SK-N-SH (cell line): ENCODE measurements at places on chromosomes 3 and 15.

- no peak for DNase-seq
These were observed 19.8 kb upstream of the USP3 start for GRCh38 chr15:63484433-63485186.

- DNase-seq: no peak
These were observed 636 bp upstream of the SNRPA1 start for GRCh38 chr15:101295607-101296161.

- DNase-seq: no peak
These were observed 19.7 kb upstream of the CGNL1 start for GRCh38 chr15:57356636-57357035.

DNA sequence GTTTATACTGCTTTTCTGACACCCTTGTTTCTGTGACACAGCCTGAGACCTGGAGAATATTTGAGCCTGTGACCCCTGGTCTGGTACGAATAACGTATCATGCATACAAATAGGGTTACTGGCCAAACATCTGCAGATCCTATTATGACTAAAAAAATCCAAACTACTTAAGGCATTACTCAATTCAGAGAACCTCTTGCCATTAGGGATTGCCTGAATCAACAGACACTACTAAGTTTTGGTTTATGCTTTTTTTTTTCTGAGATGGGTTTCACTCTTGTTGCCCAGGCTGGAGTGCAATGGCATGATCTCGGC, 35.4 kb downstream of the OSBPL10 start:
- DNase-seq: no peak

DNA sequence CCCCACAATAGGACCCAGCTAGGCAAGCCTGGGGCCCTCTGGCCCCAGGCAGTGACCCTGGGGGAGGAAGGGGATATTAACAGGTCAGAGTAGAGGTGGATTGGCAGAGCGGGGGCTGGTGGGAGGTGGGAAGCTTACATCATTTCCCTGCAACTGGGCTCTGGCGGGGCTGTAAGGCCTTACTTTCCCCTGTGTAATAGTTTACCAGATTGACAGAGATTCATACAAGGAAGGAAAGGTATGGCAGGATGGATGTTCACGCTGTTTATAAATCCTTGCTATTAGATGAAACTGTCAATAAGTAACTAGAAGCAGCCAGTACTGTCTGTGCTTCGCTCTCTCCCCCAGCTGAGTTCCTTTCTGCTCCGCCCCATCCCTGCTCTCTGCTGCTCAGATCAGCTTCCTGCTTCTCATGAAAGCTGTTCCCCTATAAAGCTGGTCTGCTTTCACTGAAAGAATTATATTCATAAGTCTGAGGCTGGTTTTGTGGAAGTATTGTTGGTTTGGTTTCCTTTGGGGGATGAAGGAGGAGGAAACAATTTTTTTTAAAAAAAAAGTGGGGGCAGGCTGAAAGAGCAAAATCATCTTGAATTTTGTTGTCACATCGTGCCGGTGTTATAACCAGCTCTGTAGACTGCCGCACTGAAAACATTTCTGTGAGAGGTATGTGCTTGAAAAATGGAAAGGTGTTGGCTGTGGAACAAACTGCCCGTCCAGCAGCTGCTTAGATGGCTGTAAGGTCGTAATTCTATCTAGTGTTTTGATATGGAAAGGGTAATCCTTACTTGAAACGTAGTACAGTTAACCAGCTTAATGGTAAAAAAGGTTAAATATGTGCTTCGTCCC, 76.4 kb downstream of the BBX start:
- DNase-seq: peak; percentile 36

- no peak for DNase-seq
These were observed 15.4 kb upstream of the CX3CR1 start for GRCh38 chr3:39295184-39295775.

DNA sequence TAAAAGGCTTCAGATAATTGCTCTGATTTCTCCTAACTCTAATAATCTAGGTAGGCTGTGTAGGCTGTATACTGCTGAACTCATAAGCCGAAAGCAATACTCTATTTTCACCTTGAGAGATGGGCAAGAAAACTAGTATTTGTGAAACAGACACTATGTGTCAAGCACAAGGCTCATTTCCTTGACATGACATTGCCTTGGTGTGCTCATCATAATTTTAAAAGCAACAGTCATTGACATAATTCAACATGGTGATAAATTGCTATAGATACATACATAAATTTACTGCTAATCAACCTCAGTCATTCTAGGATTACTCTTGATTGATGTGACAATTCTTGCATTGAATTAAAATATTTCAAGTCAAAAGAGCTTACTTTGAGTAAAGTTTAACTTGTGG, 304.7 kb downstream of the CNTN3 start:
- no peak for DNase-seq

DNA sequence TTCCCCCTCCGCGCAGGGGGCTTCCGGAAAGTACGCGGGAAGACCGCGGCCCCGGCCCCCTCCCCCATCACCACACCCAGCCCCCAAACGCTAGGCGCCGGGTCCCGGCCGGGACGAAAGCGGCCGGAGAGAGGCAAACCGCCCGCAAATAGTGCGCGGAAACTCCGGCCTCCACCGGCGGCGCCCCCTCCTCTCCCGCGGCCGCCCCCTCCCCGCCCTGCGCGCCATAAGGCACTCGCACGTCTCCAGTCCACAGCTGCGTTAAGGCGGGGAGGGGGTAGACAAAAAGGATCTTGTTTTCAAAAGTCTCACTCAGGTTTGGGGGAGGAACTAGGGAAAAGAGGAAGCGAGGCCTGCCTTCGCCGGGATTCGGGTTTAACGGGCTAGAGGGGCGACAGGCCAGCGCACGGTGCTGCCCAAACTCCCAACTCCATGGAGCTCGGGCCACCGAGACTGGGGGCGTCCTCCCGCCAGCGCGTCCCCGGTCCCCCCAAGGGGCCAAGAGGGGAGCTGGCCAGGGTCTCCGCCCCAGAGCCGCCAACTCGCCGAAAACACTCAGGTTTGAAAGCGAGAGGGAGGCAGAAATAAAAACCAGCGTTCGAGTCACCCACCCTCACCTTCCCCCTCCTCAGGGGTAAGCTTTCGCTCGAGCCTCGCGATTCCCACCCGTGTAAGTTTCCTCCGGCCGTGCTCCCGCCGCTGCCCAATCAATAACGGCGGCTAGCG, 1.8 kb downstream of the ANP32A start:
- peak; percentile 74 for DNase-seq

DNA sequence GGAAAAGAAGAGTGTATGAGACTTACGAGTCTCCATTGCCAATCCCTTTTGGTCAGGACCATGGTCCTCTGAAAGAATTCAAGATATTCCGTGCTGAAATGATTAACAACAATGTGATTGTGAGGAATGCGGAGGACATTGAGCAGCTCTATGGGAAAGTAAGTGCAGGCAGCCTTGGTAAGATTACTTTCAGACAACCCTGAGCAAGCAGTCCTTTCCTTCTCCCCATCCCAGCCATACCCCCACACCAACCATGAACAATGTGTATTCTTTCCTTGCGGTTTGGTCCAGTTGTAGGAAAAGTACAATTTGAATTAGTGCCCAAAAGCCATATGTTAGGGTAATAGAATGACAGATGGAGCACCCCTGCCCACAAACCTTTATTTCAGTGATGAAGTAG, 5.6 kb downstream of the TSEN2 start:
- DNase-seq: no peak

DNA sequence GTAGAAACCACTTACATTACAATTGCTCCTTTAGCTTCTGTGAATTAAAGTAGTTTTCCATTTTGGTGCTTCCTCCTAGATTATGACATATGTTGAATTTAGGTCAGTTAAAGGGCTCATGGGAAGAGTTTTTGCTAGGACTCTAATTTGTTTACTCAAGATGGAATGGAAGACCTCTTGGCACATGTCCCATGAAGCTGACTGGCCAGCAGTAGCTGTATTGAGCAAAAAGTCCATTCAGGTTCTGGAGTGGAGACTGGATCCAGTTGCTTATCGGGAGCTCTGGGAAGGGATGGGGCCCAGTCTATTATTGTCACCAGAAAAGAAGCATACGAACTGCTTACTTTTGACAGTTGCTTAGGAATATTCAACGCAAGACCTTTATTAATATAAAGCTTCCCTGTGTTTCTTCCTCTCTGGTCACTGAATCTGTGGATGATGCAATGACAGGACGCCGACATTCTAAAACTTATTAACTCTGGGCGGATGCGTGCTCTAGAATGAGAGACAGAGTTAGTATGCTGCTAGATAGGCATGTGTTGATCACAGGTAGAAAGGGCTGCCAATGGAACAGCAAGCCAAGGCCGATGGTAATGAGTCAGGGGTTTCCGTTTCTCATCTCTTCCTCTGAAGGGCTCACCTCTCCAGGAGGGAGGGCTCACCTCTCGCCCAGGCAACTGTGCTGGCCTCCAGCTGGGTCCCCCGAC, 155.8 kb downstream of the NR1D2 start:
- DNase-seq: no peak

DNA sequence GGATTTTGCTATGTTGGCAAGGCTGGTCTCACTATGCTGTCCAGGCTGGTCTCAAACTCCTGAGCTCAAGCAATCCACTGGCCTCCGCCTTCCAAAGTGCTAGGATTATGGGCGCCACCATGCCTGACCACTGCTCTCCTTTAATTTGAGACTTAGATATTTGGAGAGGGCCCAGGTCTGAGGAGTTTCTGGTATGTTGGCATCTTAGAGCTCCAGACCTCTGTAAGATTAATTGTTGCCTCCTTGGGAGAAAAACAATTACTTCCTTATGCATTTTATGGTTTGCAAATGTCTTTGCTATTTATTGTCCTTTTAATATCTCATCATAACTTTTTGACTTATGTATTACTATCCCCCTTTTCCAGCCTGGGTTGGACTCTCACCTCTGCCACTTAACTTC, 2.9 kb downstream of the ZNF774 start:
- DNase-seq: no peak

- DNase-seq: peak; percentile 62
These were observed 45.7 kb downstream of the WDR76 start for GRCh38 chr15:43872416-43873020.

DNA sequence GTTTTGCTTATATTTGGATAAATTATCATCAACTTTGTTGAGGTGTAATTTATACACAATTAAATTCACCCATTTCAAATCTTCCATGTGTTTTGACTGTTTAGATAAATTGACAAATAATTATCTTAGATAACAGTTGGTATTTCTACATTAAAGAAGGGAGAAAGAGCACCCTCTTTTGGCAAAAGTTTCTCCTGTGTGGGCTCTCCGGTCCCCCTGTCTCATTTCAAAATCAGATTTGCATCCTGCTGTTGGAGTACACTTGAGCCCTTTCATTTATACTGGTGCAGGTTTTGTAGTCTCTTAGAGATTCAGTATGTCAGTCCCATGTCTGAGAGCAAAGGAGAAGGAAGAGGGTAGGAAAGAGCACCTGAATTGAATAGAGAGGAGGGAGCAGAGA, 49.4 kb downstream of the NKIRAS1 start:
- DNase-seq: no peak

GRCh38 chr15:20340331-20340811, 201.2 kb downstream of the GOLGA6L6 start:
- peak; percentile 34 for DNase-seq

- DNase-seq: peak; percentile 32
These were observed 213.2 kb upstream of the IL12A start for GRCh38 chr3:159775372-159775961.

GRCh38 chr15:101252836-101253235, 988 bp upstream of the CHSY1 start:
- DNase-seq: no peak

DNA sequence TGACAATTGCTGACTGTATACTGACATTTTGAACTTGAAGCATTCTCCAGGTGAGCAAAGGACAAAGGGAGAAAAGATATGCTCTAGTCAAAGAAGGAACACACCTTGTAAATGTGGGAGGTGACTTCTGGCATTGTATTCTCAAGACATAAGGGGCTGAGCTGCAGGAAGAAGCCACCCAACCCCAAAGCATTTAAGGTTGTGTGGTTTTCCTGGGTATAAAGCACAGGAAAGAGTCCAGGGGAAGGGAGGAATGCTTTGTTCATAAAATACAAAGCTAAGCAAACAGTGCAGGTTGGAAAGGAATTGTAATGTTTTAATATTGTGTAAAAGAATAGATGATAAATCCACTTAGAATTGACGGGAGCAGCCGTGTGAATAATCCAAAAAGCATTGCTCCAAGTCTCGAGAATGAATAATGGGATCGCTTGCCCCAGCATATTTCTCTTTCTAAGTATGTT, 102.4 kb upstream of the LRIG1 start:
- no peak for DNase-seq

- DNase-seq: peak; percentile 82
These were observed 25.7 kb downstream of the RPLP1 start for GRCh38 chr15:69478259-69478781.

GRCh38 chr3:15440891-15441290, 13.5 kb downstream of the EAF1 start:
- no peak for DNase-seq

DNA sequence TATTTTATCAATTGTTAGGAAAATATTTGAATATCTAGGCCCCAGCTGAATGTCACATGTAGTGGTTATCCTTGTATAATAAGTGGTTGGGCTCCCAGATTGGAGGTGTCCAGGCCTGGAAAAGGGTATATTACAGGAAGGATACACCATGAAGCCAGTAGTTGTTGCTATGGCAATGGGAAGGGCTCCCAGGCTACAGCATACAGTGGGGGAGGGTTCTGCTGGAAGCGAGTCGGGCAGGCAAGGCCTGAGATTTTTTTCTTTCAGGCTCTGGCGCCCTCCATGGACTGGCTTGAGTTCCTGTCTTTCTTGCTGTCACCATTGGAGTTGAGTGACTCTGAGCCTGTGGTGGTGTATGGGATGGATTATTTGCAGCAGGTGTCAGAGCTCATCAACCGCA, 8.9 kb downstream of the ECE2 start:
- peak; percentile 91 for DNase-seq

GRCh38 chr3:194064380-194065332, 71.3 kb upstream of the HES1 start:
- DNase-seq: no peak

- DNase-seq: peak; percentile 85
These were observed 36.4 kb downstream of the FAM3D start for GRCh38 chr3:58630076-58630709.

DNA sequence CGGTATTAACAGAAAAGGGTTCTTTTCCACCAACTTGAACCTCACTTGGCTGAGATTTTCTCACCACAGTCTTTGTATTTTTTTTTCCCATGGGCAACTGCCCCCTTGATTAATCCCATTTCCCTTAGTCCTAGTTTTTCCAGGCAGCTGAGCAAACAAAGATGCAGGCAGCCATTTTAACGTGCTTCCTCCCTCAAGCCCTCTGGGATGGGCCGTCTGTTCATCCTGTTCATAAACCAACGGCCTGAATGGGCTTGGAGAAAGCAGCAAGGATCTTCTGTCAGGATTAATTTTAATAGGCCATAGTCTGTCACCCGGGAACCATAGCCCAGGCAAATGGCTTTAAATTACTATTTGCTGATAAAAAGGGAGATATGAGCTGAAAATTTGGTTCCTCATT, 10.4 kb upstream of the POLR2M start:
- no peak for DNase-seq

DNA sequence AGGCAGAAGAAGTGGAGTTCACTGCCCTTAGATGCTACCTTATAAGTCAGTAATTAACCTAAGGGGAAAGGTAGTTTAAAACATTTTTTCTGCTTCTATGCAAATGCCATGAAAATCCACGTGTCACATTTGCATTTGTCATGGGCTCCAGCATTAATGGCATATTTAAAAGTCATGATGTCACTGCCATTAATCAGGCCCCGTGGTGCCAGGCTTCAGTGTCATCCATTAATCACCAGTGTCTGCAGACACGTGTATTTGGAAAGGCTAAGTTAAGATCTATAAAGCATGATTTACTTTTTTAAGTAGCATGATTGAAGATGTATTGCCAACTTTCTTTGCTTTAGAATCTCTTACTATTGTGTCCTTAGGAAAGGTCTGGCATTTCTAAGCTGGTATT, 857.8 kb downstream of the TUSC7 start:
- DNase-seq: no peak
